Stimulated activated CD4-positive, alpha-beta T cell treated with anti-CD3 and anti-CD28 coated beads, Interleukin-1b, Interleukin-23, amount 100 ng/mL, for 48 hours (primary cell): ENCODE measurements at places on chromosomes 11 and 22.
A peak's percentile ranks its signal among the peaks of the same experiment; 100 is the strongest.

GRCh38 chr11:129593098-129593497 is 217.4 kb downstream of the BARX2 start:
- no peak for DNase-seq

DNA sequence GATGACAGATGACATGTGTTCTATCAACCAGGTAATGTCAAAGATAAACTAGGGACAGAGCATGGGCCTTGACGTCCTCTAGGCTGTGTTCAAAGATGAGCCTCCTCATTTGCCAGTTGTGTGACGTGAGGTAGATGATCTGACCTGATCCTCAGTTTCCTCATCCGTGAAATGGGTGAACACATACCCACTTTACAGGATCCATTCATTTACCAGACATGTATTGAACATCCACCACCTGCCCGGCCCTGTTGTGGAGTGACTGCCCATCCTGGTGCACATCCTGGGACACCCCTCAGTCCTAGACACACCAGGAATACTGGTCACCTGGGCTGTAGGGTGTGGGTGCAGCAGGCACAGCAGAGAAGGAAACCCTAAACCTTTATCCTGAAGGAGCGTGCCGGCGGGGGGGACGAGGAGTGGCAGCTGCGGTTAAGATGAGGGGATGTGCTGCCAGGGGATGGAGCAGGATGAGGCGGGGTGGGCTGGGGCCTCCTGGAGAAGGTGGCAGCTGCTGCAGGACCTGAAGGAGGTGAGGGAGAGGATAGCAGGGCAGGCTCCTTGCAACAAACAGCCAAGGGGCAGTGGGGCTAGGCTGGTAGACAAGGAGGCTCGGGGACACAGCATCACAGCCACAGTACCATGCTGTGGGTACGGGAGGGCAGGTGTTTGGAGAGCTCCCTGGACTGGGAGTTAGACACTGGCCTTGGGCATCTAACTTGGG is 8.4 kb downstream of the CLDN5 start:
- no peak for DNase-seq

GRCh38 chr22:38953577-38954413 is 3.6 kb upstream of the APOBEC3A start:
- peak; percentile 87 for DNase-seq

GRCh38 chr11:104957280-104957679 is 11.1 kb downstream of the CASP4 start:
- no peak for DNase-seq

GRCh38 chr11:70328556-70328955 is 58.1 kb downstream of the PPFIA1 start:
- no peak for DNase-seq
